ENCODE measurements at places on chromosomes 3 and 15. TPM values are rescaled to one million over a fixed set of nuclear protein-coding genes. Genes with fewer than 3 reads are reported as not detected.

DNA sequence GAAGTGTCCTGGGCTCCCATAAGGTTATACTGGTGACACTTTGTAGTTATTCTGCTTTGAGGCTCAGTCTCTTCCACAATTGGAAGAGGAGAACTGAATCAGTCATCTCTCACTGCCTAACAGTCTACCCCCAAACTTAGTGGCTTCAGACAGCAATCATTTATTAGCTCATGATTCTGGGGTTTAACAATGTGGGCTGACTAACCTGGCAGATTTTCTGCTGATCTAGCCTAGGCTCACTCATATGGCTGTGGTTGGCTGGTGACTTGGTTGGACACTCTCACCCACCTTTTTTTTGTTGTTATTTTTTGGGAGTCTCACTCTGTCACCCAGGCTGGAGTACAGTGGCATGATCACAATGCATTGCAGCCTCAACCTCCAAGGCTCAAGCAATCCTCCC, 7.1 kb downstream of the GPD1L start:
- no peak for DNase-seq

DNA sequence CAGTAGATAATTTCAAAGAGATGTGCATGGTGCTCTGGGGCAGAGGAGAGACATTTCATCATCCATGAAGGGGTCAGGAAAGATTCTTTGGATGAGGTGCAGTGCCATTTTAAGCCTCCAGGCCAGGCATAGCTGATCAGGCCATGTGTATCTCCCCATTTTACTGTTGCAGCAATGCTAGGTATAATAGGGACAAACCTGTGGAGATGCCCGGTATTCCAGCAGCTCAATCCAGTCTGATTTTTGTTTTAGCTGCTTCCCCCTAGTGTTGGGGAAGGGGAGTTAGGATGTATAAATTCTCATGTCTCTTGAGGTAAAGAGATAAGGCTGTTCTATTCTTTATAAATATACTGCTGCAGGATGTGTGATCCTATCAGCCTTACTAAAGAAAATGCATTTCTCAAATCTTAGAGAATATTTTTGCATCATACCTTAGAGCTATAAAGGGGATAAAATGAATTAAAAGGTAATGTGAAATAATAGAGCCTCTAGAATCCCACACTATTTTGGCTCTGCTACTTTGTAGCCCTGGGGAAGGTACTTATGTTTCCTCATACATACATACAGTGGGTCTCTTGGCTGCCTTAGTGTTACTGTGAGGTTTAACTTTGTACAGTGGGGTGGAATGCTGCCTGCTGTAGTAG, 5.2 kb downstream of the CDV3 start:
- DNase-seq: peak; percentile 64

DNA sequence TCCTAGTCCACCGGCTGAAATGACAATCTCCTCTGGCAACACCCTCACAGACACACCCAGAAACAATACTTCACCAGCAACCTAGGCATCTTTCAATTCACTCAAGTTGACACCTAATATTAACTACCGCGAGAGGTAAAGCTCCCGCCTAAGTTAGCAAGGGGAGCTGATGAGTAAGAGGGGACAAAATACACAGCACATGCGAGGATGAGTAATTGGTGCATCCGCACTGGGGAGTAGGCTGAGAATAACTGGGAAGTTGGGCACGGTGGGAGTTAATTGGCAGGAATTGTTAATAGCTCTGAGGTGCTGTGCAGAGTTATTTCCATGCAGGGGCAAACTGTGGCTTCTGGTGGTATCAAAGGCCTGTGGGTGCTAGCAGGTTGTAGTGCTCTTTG, 14.5 kb upstream of the PLD1 start:
- DNase-seq: peak; percentile 65

The NRROS gene
- 0.32 TPM for total RNA-seq

- no peak for DNase-seq
Measured at GRCh38 chr15:101013769-101014675, 94.9 kb downstream of the LRRK1 start.

DNA sequence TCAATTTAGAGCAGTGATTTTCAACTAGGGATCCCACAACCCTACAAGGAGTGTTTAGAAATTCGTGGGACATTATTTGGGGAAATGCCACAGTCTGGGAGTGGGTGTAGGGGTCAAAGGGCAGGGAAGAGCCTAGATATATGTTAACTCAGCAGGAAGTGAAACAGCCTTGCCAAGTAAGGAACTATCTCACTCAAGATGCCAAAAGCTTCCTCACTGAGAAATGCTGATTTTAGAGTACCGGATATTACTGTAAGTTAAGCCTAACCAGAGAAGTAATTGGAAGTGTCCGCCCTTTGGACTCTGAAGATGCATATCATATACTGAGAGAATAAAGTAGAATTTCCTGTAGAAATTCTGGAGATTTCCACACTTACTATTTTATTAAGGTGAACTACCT, 158.6 kb downstream of the BBX start:
- DNase-seq: no peak

- DNase-seq: no peak
Measured at GRCh38 chr15:36591536-36592411, 12.3 kb downstream of the CDIN1 start.

GRCh38 chr3:123678108-123678511, 93.3 kb upstream of the HACD2 start:
- DNase-seq: peak; percentile 94

DNA sequence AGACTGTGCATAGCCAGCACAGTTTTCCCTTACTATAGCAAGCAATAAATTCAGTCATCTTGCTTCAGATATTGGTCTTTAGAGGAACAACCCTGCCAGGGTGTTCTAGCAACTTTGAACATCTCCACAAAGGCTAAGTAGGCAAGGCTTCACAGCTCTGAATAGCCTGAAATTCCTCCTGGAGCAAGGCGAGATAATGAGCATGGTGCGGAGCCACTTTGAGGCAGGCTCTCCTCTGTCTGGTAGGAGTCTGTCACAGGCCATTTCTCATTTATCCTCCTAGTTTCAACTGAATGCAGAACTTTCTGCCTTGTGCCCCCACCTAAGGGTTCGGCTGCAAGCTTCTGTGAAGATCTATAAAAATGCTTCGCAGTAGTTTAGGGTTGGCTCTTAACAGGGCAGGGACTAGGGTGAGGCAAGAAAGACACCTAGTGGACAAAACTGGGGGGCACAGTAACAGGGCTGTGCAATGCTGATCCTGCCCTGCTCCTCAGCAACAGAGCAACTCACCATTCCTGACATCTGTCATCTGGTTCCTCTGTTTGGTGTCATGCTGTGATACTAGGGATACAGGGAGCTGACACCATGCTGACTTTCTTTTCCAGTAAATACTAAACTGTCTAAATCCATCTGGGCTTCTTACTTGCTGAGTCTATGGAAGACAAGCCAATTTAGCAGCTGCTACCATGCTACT, 16.6 kb upstream of the EHHADH start:
- DNase-seq: peak; percentile 33

The RPL22L1 gene
- 126 TPM for total RNA-seq

The SOX14 gene
- not detected for total RNA-seq

- DNase-seq: peak; percentile 75
Measured at GRCh38 chr3:64151342-64151871, 73.9 kb downstream of the PRICKLE2 start.

The GPR62 gene
- under 0.01 TPM for total RNA-seq

DNA sequence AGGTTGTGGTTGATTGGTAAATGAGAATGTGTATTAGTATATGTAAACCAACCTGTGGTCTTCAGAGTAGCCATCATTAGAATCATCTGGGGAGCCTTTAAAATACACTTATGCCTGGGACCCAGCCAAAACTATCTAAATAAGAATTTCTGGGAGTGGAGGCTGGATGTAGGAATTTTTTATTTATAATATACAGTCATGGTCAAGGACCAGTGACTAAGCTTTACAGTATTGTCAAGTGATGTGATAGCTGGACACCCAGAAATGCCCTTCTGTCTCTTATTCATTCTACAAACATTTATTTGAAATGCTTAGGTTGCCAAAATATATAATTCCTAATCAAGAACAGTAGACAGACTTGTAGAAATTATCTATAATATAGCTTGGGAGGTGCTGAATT, 132.2 kb downstream of the MBNL1 start:
- no peak for DNase-seq

The XIRP1 gene
- total RNA-seq: not detected
